Calu3 (cell line): ENCODE measurements at places on chromosomes 12 and 14. TPM values are rescaled to one million over a fixed set of nuclear protein-coding genes. Genes with fewer than 3 reads are reported as not detected.

DNA sequence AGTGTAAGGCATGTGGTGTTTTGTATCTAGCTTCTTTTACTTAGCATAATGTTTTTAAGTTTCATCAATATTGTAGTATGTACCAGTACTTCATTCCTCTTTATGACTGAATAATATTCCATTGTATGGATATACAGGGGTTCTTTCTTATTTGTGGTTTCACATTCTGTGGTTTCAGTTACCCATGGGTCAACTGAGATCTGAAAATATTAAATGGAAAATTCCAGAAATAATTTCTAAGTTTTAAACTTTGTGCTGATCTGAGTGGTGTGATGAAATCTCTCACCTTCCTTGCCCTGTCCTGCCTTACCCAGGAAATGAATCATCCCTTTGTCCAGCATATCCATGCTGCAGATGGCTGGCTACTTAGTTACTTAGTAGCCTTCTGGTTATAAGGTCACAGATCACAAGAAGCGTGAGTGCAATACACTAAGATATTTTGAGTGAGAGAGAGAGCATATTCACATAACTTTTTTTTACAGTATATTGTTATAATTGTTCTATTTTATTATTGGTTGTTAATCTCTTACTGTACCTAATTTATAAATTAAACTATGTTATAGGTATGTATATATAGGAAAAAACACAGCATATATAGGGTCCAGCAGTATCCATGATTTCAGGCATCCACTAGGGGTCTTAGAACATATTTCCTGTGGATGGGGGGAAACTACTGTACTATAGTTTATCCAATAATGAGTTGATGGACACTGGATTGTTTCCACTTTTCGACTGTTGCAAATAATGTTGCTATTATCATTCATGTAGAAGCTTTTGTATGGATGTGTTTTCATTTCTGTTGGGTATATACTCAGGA is 59.6 kb upstream of the LRTM2 start:
- peak; percentile 6 for DNase-seq

TMCC3 gene
- total RNA-seq = 4.0 and 6.8 TPM in 2 replicates

GRCh38 chr14:97444248-97444647 is 647.1 kb downstream of the VRK1 start:
- no peak for DNase-seq

DNA sequence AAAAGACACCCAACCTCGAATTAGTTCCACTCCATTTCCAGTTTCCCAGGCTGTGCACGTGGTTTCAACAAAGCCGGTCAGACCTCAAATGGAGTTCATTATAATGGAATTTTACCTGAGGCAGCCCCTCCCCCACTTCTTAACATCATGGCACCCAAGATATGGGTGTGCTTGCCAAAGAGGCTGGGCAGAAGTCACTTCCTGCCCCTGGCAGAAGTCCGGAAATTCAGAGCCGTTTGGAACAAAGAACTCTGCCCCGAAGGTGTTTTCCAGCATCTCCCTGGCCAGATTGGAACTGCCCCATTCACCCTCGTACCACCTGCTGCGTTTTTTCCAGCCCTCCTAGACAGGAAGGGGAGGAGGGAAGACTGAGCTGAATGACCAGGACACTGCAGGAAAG is 8.2 kb downstream of the VDR start:
- DNase-seq = peak; percentile 40

PARP2 gene
- total RNA-seq = 28.6 and 30.5 TPM in 2 replicates

GRCh38 chr12:103799857-103800771 is 40.9 kb downstream of the NT5DC3 start:
- peak; percentile 62 for DNase-seq

- no peak for DNase-seq
Measured at GRCh38 chr12:91603060-91603459, 420.4 kb upstream of the DCN start.

GRCh38 chr12:85626001-85626783 is 210.0 kb downstream of the RASSF9 start:
- DNase-seq = peak; percentile 28

- no peak for DNase-seq
Measured at GRCh38 chr14:89644641-89645040, 227.6 kb upstream of the FOXN3 start.

GRCh38 chr14:52049721-52050588 is 18.9 kb downstream of the NID2 start:
- DNase-seq = no peak

DNA sequence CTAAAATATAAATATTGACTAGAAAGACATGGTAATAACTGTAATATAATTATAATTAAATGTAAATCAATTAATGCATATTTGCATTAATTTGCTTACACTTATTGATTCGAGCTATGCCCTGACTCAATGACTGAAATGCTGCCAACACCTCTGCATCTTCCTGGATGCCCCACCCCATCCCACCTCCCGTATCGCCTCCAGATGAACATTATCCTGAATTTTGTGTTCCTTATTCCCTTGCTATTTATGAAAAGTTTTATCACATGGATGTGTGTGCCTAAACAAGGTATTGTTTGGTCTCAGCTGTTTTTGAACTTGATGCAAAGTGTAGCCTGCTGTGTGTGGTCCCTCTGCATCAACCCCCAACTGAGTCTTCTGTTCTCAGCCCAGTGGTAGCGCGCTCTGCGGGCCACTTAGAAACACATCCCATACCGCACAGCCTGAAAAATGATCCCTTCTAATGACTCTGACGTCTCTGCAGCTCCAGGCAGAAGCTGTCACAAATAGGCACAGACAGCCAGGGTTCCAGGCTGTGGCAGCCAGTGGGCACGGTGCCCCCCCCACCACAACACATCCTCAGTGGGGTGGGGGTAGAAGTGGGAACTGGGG is 96.5 kb downstream of the PRMT8 start:
- no peak for DNase-seq

GRCh38 chr12:77343291-77343690 is 277.9 kb upstream of the E2F7 start:
- DNase-seq = no peak

GRCh38 chr12:124898200-124898922 is 16.1 kb downstream of the UBC start:
- peak; percentile 82 for DNase-seq

GRCh38 chr12:117933545-117933944 is 35.2 kb downstream of the KSR2 start:
- DNase-seq = no peak

- DNase-seq = no peak
Measured at GRCh38 chr14:100243020-100243419, 4.1 kb downstream of the YY1 start.

- no peak for DNase-seq
Measured at GRCh38 chr14:33510063-33510481, 440.8 kb downstream of the EGLN3 start.

C1R gene
- 7.6 and 7.9 TPM in 2 replicates for total RNA-seq

GRCh38 chr12:81683881-81684280 is 75.3 kb downstream of the PPFIA2 start:
- DNase-seq = no peak

GRCh38 chr12:33634544-33634943 is 194.9 kb upstream of the SYT10 start:
- DNase-seq = no peak

- no peak for DNase-seq
Measured at GRCh38 chr12:118536306-118536906, 160.1 kb downstream of the SUDS3 start.
